ENCODE measurements at places on chromosomes 4 and X.

DNA sequence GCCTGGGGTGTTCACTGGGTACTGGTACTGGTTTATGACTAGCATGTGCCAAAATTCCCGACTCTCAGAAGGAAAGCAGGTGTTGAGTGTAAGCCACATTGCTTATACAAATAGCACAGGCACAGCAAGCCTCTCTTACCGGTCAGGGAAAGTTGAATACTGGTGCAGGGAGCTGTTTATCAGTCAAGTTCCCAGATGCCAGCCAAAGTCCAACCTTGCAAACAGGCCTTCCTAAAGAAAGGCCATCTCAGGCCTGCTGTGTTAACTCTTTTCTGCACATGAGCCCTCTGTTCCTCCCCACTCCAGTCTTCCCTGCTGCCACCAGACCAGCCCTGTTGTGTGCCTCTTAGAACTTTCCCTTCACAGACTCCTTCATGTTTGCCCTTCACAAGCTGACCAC lies 34.2 kb downstream of the PKD2 start:
- DNase-seq: no peak

GRCh38 chr4:129614611-129615010 lies 518.7 kb downstream of the C4orf33 start:
- DNase-seq: no peak

- no peak for DNase-seq
Observed at GRCh38 chrX:72255445-72255844, 16.6 kb upstream of the ERCC6L start.

GRCh38 chr4:13174001-13174400 lies 310.1 kb downstream of the RAB28 start:
- DNase-seq: no peak

DNA sequence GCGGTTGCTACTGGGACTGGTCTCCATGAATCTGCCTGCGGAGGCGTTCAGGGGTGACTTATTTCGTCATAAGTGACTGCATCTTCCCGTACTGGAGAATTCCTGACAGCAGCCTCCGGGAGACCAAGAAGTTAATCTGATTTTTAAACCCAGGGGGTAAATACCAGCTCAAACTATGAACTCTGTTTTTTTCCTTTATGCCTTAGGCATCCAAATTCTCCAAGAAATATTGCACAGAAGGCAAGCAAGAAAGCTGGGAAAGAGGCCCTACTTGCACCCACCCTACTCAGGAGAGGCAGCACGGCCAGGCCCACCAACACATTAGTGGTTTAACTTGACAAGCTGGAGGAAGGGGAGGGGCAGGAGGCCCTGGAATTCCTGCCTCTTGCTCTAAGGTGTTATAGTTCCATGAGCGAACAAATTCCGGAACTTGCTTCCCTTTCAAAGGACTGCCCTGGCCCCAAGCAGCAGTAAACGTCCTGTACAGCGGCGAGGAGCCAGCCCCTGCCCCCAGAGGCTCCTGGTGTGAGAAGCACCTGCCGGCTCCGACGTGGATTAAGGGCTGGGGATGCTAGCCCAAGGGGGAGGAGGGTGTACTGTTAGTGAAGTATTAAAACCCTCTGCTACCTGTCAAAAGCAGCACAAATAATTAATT lies 177.2 kb downstream of the AFAP1 start:
- no peak for DNase-seq

DNA sequence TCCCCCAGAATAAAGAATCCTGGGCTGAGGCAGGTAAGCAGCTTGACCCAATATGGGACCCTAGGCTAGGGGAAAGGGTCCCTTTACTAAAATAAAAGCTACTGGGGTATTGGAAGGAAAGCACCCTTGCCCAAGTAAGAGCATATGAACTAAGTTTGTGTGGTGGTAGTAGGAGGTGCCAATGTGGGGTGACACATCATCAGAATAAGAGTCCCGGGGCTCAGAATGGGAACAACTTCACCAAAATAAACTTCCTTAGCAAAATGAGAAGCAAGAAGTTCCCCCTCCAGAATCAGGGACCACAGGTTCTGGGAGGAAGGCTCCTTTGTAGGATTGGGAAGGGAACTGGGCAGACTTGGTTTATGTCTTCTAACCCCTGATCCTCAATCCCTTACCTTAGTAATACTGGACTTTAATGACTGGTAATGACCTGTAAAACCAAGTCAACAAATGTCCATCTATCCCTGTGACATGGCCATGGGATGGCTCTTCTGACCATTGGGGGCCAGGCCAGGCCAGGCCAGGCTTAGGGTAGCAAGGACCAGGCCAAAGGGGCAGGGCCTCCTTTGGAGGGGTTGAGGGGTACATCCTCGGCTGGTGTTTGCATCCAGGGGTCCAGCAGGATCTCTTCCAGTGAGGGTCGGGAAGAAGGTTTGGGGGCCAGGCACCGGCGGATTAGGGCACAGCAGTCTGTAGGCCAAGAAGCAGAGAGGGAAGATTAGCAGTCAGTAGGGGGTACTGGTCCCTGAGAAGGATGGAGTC lies 2.3 kb upstream of the SLC35A2 start:
- DNase-seq: no peak

DNA sequence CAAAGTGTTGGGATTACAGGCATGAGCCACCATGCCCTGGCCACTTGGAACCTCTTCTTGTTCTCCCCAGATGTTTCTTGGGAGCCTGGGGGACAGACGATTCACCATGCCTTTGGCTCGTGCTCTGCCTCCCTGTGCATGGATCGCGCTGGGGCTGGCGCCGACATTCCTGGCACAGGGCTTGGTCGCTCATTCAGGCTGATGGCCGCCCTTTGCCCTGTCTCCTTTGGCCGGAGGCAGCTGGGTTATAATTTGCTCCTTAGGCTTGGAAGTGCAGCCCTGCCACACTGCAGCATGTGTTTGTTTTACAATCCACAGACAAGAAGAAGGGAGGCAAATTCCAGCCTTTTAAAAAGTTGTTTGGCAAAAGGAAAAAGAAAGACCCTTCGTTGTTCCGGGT lies 115.3 kb downstream of the AASDH start:
- DNase-seq: no peak

GRCh38 chr4:20983763-20984575 lies 283.7 kb downstream of the PACRGL start:
- DNase-seq: no peak

GRCh38 chr4:41339812-41340809 lies 83.4 kb downstream of the UCHL1 start:
- no peak for DNase-seq

DNA sequence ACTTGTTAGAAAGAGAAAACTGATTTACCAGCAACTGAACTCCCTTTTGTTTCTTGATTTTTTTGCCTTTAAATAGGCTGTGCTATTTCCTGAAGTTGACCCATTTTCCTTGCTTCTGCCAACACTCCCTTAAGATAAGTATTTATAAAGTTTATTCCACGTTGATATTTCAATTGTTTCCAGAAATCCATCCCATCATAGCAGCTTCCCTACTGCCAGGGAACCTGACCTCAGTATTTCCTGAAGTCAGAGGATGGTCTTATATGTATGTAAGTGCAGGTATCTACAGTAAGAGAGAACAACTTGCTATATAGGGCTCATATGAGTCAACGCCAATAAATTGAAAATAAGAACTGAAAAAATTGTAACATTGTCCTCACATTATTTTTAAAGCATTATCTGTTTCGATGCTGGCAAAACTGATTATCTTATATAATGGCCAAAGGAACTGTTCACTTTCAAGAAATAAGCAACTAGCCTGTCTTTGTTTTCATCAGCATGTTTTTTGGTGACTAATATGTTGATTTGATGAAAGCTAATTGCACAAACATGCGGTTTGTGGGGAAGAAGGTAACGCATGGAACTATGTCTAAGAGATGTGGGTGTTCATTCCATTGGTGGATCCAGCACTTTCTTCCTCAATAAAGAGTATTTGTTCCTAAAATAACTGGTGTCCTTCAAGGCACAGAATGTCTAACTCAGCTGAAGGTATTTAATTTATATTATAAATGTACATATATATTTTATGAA lies 4.7 kb downstream of the LIMCH1 start:
- DNase-seq: no peak

DNA sequence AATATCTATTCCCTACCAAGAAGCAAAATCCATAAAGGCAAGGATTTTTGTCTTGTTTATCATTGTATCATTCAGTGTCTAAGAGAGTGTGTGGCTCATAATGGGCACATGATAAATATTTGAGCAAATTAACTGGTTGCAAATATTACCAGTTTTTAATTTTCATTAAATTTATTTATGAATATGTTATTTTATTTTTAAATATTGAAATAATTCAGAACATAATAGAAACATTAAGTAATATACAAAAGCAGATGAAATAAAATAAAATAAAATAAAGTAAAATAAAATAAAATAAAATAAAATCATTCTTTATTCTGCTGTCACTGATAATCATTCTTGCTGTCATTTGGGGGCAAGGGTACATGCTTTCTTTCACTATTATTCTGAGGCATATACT lies 120.9 kb downstream of the NPFFR2 start:
- DNase-seq: no peak

DNA sequence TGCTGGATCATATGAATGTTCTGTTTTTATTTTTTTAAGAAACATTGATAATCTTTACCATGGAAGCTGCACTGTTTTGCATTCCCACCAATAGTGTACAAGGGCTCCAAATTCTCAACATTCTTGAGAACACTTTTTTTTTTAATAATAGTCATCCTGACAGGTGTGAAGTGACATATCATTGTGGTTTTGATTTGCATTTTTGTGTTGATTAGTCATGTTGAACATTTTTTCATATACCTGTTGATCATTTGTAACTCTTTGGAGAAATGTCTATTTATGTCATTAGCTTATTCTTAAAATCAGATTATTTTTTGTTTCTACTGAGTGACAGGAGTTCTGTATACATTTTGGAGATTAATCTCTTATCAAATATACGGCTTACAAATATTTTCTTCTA lies 408.5 kb downstream of the GLUD2 start:
- no peak for DNase-seq

GRCh38 chr4:82560853-82561785 lies 669 bp downstream of the TMEM150C start:
- DNase-seq: no peak

GRCh38 chrX:66191563-66191962 lies 27.5 kb downstream of the HEPH start:
- DNase-seq: no peak

- no peak for DNase-seq
Observed at GRCh38 chrX:104972737-104973136, 247.8 kb downstream of the TEX13A start.

DNA sequence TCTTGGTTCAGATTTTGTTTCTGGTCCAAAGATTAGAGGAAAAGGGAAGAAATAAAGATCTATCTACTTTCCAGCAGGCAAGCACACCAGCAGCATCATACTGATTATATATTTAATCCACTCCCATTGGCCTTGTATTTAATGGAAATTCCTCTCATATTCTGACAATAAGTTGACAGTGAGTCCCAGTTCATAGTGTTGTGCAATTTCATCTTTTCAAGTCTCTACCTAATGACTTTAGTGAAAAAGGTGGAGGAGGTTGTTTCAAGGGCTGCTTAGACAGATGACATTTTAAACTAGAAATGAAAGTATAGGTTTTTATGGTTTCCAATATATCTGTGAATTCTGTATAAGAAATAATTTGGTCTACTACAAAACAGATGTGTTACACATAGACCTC lies 298.6 kb downstream of the PABPC4L start:
- DNase-seq: no peak

DNA sequence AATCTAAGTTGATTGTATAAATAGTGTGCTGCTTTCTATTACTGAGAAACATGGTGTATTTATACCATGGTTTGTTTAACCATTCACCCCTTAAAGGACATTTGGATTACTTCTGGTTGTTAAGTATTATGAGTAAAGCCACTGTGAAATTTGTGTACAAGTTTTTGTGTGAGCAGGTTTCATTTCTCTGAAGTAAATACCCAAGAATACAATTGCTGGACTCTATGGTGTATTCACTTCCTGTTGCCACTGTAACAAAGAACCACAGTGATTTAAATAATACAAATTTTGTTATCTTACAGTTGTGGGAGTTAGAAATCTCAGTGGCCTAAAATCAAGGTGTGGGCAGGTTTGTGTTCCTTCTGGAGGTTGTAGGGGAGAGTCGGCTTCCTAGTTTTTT lies 869.6 kb downstream of the CCSER1 start:
- no peak for DNase-seq

- no peak for DNase-seq
Observed at GRCh38 chr4:142124874-142125273, 488.5 kb downstream of the IL15 start.

DNA sequence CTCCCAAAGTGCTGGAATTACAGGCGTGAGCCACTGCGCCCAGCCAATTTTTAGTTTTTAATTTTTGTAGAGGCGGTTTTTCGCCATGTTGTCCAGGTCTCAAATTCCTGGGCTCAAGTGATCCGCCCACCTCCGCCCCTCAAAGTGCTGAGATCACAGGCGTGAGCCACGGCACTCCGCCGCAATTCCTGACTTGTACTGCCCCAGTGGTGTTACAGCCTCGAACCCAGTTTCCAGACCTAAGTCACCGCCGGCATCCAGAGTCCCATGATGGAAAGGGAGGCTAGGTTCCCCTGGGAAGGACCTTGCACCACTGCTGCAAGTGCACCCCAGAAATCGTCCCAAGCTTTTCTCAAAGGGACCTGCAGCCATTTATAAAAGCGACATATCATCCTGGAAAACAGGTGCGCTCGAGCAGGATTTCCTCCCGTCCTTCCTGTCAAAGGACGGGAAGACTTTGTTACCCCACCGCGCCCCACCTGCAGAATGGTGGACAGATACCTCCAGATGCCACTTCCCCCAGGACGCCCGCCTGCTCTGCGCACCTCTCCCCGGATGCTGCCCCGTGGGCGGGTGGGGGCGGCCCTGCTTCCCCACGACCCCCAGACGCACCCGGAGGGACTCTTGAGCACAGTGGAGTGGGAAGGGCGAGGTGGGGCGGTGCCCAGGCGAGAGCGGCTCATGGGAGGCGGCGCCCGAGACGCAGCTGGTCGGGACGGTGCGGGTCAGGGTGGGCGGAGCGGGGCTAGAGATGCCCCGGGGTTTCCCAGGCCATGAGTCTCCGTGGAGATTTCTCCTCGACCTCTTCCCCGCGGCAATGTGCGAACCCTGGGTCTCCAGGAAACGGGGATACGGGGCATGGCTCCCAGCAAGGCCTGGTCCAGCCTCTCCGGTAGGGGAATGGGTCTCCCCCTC lies 947 bp upstream of the RPL10 start:
- DNase-seq: no peak

DNA sequence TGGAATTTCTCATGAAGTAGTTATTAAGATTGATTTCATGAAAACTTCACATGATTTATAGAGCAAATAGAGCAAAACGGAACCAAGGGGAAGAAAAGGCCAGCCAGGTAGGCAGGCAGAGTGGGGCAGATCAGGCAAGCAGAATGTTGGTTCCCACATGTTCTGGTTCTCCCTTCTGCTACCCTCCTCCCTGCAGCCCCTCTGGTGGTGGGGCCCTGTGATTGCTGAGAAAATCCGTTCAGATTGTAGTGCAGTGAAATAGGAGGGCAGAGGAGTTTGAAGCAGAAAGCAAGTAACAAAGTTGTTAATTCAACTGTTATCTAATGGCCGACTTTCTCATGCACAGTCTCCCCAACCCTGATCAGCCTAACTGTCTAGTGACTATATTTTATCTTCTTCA lies 185.3 kb downstream of the MID1IP1 start:
- DNase-seq: no peak

- DNase-seq: no peak
Observed at GRCh38 chrX:12865359-12865758, 1.5 kb upstream of the TLR7 start.

GRCh38 chrX:8755813-8756212 lies 23.9 kb upstream of the ANOS1 start:
- no peak for DNase-seq

GRCh38 chr4:83370640-83370906 lies 35.9 kb upstream of the HPSE start:
- DNase-seq: no peak

All from cortex of kidney (tissue), 1 donor.